ENCODE measurements at places on chromosomes 4 and X.

DNA sequence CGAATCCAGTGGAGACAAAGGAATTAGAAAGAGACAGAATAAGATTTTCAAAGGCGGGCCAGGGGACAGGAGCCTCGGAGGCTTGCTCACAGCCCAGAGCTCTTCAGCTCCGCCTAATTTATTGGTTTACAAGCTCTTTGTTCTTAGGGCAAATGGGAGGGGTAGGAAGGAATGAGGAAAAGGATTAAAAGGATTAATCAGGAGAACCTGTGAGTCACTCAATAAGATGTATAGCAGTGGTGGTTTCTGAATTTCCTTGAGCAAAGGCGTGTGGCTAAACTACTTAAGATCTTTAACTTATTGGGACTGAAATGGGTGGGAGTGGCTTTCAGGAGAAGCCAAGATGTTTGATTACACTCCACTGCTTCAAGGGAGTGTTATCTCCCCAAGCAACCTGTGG is 456.0 kb upstream of the SPANXN1 start:
- no peak for DNase-seq

- no peak for DNase-seq
Observed at GRCh38 chrX:45598861-45599260, 398.2 kb upstream of the DIPK2B start.

DNA sequence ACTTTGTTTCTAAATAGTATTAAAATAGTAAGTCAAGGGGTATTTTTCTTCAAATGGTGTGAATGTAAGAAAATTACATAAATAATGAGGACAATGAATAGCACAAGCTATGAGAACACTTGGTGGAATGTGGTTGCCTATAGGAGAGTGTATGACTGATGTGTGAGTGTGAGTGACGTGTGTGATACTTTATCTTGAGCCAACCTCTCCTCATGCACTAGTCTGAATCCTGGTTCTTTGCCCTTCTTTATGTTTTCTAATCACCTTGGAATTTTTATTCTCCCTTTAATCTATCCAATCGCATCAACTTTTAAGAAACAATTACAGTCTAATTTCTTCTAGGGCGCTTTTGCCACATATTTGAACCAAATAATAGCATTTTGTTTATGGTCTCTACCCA is 98.2 kb downstream of the YIPF7 start:
- no peak for DNase-seq

GRCh38 chr4:105453550-105454205 is 20.2 kb downstream of the PPA2 start:
- no peak for DNase-seq

DNA sequence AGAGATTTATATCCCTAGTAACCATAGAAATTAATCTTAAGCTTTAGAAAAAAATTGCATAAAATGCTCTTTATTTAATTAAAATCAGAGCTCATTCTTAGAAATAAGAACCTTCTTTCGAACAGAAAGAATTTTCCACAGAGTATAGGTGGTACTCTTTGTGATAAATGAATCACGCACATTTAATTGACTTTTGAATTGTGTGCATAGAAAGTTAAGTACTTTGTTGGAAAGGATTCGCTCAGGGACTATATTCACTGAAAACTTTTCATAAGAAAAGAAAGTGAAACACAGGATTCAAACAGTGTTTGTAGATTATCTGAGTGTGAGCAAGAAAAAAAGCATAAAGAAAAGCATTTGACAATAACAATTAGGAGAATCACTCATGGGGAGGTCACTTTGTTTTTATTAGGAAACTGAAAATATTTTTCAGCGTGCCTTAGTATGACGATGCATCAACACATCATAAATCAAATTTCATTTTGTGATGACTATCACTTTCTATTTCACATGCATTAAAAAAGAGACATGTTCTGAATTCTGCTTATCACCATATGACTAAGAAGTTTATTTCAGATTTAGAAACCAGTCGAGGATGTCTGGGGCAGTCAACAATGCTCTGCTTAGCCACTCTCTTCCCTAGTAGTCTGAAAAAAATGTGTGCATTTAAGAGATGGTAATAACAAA is 49.5 kb downstream of the STX18 start:
- DNase-seq: no peak

DNA sequence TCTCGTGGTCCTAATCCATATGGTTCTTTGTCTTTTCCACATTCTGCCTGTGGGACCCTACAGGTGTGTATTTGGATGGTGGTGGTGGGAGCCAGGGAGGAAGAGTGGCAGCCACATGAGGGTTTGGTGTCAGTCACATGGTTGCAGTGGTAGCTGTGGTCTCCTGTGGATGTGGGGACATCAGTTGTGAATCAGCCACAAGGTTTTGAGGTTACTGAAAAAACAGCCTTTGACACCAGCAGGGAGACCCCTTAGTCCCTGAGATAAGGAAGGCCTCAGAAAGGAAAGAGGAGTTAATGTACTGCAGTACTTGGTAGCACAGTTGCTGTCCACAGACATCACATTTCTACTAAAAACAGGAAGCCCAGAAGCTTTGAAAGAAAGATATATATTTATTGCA is 15.8 kb upstream of the GAGE10 start:
- DNase-seq: no peak

DNA sequence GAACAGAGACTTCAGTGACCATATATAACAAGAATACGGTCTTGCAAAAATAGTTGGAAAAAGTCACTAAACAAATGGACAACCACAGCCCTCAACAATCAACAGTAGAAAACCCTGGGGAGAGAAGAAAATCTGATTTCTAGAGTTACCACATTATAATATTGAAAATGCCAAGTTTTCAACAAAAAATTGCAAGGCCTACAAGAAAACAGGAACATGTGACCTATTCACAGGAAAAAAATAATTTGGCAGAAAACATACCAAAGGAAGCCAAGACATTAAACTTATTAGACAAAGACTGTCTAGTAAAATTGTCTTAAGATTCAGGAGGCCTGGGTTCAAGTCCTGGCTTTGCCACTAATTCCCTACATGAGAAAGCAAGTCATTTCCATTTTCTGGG is 64.7 kb downstream of the ARHGEF9 start:
- DNase-seq: no peak

GRCh38 chr4:21991050-21991449 is 42.5 kb upstream of the KCNIP4 start:
- DNase-seq: no peak

DNA sequence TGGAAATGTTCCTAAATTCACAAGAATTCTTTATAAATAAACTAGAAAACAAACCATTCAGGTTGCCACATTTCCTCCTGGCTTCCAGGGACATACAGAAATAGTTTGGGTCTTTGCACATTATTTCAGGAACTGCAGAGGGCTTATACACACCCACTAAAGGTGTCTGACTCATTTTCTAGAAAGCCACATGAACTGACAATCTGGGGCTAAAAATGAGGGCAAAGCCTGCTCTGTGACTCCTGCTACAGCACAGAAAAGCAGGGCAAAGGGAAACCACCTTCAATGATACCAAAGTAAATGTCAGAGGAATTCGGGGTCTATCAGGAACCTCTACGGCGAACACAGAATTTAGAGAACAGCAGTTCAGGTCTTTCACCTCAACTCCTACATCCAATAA is 112.2 kb upstream of the MAP3K15 start:
- DNase-seq: no peak

- no peak for DNase-seq
Observed at GRCh38 chrX:2424317-2424716, 76.5 kb downstream of the DHRSX start.

DNA sequence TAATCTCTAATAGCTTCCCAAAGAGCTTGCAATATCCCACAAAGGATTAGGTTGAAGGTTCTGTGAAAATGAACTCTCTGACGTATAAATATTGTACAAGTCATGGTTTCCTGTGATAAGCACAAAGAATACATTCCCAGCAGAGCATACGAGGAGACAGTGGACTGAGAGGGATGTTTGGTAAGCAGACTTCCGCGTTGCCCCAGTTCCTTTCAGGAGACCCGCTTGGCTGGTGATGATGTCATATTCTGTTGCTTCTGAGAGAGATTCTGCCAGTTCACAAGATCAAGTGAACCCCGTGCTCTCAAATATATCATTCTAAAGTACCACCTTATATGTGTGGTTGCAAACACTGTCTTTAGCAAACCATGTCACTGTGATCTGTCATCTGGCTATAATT is 323.9 kb upstream of the CASK start:
- DNase-seq: no peak

DNA sequence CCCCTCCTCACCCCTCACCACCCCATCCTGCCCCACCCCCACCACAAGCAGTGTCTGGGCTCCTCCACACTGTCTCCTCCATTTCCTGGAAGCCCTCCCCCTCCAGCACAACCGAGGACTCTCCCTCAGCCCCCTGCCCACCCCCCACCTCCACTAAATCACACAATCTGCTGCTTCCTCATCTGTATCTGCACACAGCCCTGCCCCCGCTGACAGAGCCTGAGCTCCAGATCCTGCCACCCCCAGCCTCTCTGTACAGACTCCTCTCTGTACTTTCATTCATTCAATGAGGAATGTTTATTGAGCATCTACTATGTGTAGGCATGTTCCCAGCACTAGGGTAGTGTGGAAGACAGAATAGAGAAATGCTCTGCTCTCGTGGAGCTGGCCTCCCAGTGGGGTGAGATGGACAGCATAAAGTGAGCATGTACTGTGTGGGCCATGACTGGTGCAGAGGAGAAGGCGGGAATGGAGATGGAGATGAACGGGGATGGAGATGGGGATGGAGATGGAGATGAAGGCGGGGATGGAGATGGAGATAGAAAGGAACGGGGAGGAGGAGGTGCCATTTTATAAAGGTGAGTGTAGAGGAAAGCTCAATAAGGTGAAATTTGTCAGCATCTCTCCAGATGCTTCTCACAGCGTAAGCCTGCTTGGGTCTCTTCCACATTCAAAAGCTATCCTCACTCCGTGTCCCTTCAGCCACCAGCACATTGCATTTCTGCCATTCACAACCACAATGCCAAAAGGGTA is 2.5 kb upstream of the PPP2R2C start:
- no peak for DNase-seq

DNA sequence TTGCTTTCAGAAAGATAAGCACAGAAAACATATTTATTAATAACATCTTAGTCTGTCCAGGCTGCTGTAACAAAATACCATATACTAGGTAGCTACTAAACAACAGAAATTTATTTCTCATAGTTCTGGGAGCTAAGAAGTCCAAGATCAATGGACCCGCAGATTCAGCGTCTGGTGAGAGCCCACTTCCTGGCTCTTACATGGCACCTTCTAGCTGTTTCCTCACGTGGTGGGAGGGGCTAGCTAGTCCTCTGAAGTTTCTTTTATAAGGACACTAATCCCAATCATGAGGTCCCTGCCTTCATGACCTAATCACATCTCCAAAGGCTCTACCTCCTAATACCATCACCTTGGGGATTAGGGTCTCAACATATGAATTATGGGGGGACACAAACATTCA is 57.2 kb upstream of the AFF2 start:
- DNase-seq: no peak

DNA sequence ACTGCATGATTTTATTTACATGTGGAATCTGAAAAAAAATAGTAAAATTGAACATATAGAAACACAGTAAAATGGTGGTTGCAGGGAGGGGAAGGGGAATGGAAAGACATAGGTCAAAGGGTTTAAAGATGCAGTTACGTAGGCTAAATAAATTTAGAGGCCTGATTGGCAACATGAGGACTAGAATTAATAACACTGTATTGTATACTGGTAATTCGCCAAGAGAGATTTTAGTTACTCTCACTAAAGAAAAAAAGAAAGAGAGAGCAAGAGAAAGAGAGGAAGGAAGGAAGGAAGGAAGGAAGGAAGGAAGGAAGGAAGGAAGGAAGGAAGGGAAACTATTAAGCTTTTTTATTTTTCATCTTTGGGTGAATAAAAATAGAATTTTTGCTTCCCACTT is 488.1 kb downstream of the PCDH10 start:
- no peak for DNase-seq

DNA sequence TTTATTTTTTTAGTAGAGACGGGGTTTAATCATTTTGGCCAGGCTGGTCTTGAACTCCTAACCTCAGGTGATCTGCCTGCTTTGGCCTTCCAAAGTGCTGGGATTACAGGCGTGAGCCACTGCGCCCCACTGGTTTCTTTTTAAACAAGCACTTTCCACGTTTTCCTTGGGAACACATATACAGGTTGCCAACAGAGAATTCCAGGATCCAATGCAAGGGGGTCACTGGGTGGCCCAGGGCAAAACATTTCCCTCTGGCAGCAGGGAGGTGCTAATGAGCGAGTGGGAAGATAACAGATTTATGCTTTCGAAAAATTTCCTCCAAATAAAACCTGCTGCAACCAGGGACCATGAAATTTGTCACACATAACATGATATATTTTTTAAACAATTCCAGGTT is 41.1 kb downstream of the ADRA2C start:
- DNase-seq: no peak

DNA sequence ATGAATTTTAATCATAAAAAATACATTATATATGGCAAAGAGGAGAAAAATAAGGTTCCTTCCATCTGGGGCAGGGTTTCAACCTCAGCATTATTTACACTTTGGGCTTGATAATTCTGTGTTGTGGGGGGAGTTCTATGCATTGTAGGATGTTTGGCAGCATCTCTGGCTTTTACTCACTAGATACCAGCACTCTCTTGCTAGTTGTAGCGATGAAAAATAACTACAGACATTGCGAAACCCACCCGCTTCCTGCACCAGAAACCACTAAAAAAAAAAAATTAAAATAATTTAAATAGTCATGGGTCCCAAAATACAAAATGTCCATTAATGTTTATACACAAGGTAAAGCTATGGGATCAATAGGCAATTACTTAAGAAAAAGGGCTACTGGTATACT is 52.7 kb downstream of the PPP3CA start:
- no peak for DNase-seq

- DNase-seq: no peak
Observed at GRCh38 chrX:5857232-5857631, 371.4 kb downstream of the NLGN4X start.

DNA sequence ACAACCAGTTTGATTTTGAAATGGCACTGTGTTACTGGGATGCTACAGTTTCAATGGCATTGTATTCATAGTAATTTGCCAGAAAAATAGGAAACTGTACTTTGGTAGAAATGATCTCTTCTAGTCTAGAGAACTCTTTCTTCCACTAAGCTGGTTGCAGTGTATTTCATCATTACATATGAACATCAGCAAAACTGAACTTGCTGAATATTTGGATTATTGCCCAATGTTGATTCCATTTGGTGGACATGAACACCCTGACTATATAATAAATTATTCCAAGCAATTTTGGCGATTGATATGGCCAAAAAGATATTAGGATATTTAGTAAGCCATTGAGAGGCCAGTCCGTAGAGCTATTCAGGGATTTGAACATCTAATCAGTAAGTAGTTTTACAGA is 191.8 kb upstream of the CXorf66 start:
- no peak for DNase-seq

GRCh38 chr4:168841000-168841671 is 168.9 kb downstream of the CBR4 start:
- no peak for DNase-seq

GRCh38 chr4:127209580-127210095 is 423.1 kb upstream of the INTU start:
- DNase-seq: no peak

- no peak for DNase-seq
Observed at GRCh38 chr4:155072417-155072816, 136.0 kb upstream of the NPY2R start.

DNA sequence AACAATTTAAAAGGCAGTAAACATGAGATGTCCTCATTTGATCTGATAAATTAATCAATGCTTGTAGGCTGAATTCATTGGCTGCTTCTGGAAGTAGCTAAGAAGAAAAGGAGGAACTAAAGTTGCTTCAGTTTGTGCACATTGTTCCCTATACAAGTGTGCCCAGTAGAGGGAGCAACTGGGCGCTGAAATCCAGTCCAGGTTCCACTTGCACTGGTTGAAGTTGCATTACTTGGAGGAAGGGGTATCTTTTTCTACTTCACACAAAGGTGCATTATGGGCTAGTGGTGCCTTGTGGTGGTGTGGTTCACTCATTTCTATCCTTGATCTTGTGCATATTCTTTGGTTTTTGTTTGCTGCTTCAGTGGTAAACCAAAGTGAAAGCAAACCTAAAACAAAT is 67.9 kb upstream of the SOX3 start:
- DNase-seq: no peak
